ENCODE measurements at places on chromosomes 5 and 9. TPM values are rescaled to one million over a fixed set of nuclear protein-coding genes. Genes with fewer than 3 reads are reported as not detected.

GRCh38 chr5:154518438-154518867 lies 40.4 kb upstream of the HAND1 start:
- no peak for DNase-seq

DNA sequence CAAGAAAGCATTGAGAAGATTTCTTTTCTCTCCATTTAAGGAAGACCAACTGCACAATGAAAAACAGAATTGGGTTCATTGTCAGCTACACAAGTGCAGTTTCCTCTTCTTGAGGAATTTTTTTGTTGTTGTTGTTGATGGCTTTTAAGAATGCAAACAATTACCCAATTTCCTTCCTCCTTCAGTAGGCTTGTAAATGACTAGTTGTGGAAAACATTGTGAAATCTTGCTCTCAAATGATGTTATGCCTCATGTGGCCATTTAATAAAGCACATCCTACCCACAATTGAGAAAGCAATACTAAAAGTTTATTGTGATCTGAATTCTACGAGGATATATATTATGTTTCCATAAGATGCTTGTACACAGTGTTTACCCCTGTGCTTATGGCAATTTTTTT lies 171.6 kb downstream of the FAM174A start:
- no peak for DNase-seq

DNA sequence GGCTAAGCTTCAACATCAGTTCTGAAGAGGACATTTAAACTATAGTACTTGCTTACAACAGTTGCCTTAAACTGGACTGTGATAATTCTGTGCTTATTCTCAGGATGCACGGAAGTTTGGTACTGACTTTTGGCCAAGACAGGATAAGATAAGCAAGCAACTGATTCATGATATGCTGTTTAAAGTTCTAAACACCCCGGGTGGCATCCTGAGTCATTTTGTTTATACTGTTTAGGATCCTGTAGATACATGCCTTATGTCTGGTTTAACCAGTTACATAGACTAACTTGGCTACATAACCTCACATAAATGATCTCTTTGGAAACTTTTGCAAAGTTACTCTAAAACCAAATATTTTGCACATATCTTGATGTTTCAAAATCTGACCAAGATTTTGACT lies 95.9 kb downstream of the CDH9 start:
- no peak for DNase-seq

DNA sequence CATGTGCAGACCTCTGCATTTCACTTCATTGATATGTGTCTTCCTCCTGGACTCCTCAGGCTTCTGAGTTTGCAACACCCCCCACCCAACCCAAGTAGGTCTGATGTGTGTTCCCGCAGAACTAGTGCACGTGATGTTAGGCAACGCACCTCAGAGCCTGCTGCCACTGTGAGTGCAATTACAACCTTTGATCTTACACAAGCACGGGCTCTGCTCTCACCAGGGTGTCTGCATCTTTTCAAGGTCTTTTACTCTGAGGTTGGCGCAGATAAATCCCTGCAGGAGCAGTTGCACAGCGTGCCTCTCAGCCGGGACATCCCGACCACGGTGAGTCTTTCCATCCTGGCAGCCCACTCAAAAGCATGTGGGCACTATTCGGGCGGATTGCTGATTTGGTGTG lies 80.1 kb downstream of the EGFLAM start:
- no peak for DNase-seq

Gene PCDHGB5
- total RNA-seq = 0.12 TPM

Gene ELAVL2
- total RNA-seq = not detected
